GM12891 (cell line): ENCODE measurements at places on chromosomes 1 and 21.

GRCh38 chr1:160884579-160884978, 401 bp downstream of the ITLN1 start:
- DNase-seq, result no peak

GRCh38 chr1:227828786-227829185, 13.3 kb downstream of the PRSS38 start:
- no peak for DNase-seq

DNA sequence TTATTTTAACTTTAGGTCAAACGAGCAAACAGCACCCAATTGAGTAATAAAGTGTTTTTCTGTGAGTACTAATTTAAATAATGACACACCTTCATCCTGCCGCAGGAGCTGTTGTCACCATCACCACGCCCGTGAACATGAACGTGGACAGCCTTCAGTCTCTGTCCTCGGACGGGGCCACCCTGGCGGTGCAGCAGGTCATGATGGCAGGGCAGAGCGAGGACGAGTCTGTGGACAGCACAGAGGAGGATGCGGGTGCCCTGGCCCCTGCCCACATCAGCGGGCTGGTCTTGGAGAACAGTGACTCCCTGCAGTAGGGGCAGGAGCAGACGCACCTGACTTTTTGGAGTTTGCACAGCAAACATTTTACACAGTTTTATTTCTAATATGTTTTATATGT, 45.9 kb downstream of the CBS start:
- no peak for DNase-seq

GRCh38 chr1:203059485-203059884, 26.3 kb downstream of the MYOG start:
- DNase-seq, result no peak

DNA sequence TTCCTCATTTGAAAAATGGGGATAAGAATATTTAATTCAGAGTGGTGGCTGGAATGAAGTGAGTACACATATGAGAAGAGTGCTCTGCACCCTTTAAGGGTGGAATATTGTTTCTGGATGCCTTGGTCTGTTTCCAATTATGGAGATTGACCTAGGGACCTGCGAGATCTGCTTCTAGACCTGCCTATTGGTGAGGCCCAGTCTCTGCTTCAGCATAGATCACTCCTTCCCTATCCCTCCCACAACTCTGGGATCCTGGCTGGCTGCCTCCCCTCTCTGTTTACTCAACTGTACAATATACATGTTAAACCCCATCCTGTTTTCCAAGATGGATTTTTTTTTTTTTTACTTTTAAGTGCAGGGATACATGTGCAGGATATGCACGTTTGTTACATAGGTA, 6.4 kb upstream of the LDLRAD1 start:
- no peak for DNase-seq

- DNase-seq, result no peak
These were observed 62.3 kb downstream of the GPR137B start for GRCh38 chr1:236204656-236205055.

GRCh38 chr1:210938416-210938925, 195.5 kb downstream of the KCNH1 start:
- DNase-seq, result no peak

DNA sequence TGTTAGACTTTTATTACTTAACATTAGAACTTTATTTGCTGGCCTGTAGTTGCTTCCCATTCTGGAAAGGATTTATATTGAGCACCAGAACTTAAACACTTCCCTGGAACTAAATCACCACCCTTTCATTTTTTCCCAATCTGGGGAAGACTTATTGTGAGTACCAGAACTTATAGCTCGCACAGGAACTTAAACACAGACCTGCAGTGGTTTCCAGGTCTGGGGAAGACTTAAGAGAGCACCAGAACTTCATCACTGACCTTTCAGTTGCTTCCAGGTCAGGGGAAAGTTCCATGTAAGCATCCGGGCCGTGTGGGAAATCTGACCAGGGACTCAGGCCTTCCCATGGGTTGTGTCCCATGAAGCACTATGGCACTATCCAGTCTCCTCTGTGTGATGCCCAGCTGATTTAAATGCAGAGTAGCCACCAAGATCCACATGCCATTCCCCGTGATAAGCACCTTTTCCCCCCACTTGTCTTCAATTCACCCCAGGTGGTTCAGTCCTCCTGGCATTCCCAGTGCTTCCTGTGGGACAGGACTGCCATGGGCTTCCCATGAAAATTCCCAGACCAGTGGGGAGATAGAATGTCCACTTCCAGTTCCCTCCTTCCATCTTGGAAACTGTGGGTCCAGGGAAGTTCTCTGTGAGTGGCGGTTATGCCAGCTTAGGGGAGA, 48.9 kb downstream of the C4BPA start:
- no peak for DNase-seq

GRCh38 chr21:45921917-45922316, 59.7 kb upstream of the COL6A1 start:
- no peak for DNase-seq

GRCh38 chr21:46620846-46621245, 14.6 kb upstream of the PRMT2 start:
- DNase-seq, result no peak

DNA sequence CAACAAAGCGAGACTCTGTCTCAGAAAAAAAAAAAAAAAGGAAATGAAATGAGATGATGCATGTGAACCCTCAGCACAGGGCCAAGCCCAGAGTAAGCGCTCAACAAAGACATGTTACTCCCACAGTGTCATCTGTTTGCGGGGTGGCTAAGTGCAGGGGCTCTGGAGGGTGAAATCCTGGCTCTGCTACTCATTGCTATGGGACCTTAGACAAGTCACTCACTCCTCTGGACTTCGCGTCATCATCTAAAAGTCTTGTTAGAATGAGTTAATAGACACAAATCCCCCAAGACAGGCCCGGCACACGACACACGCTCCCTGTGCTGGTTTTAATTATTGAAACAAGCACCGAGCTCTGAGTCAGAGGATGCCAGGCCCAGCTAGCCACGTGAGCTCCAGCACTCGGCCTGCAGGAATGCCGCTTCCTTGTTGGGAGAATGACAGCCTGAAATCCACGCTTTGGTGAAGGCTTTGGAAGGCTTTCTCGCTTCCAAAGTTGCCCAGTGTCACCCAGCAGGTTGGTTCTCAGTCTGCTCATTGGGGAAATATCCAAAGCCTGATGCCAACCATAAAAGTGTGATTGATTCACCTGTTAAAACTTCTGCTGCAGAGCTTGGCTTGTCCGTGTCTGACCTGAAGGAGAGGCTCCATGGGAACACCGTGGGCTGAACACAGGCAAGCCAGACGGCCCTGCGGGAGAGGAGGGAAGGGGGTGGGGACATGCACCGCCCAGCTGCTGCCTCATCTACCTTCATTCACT, 36.7 kb upstream of the TARDBP start:
- DNase-seq, result no peak

- DNase-seq, result no peak
These were observed 98.2 kb downstream of the RGL1 start for GRCh38 chr1:183903101-183903500.

GRCh38 chr1:180249725-180250498, 19.8 kb downstream of the LHX4 start:
- DNase-seq, result no peak

GRCh38 chr1:118335331-118335732, 150.3 kb upstream of the SPAG17 start:
- DNase-seq, result no peak

- DNase-seq, result no peak
These were observed 1.3 kb downstream of the C8B start for GRCh38 chr1:56964349-56965017.

DNA sequence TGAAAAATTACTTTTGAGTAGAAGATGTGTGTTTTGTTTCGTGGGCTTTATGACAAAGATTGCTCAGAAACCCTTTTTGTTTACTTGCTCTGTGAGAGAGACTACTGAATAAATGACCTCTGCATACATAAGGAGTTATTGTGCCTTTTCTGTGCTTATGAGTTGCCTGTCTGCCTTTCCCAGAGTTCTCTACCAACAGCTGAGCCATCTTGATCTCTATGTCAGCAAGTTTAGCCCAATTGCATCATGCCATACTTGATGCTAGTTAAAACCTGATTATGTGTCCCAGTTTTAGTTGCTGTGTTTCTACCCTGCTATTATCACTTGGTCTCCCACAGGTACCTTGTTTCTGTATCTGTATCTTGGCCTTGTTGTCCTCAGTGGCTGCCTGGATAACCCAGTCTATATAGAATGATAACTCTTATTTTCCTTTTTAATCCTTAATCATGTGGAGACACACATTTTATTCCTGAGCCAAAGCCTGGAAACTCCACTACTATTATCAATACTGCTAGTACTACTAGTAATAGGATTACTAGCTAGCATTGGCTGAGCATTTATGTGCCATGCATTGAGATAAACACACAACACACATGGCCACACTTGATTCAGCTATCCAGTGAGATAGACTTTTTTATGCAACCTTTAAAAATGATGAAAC, 28.7 kb upstream of the GNG12 start:
- no peak for DNase-seq

GRCh38 chr1:62484824-62485468, 48.1 kb downstream of the USP1 start:
- no peak for DNase-seq

- no peak for DNase-seq
These were observed 26.6 kb upstream of the CASZ1 start for GRCh38 chr1:10823000-10823401.

DNA sequence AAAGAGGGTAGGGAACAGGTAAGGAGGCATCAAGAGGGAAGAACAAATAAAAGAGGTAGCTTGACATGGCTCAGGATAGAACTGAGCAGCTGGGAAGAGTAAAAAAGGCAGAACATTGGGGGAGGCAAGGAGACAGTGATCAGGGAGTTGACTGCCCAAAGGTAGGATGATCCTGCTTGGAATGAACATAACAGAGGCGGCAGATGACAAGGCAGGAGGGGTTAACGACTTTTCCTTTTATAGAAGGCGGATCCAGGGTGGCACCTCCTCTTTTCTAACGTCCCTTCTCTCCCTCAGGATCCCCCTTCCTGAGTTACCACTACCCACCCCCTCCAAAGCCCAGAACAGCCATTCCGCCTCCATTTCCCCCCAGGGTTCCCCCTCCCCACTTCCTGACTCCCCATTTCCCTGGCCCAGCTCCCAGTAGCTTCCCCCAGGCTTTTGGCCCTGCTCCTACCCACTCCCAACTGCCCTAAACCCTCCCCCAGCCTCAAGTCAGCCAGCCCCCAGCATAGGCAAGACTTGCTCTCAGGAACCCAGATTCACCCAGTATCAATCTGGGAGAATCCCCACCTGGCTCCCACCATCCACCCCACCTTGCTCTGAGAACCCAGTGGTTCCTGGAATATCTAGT, 769 bp upstream of the ADAMTS4 start:
- no peak for DNase-seq

GRCh38 chr1:32336591-32336932, 529 bp upstream of the MARCKSL1 start:
- DNase-seq, result no peak

GRCh38 chr1:32891630-32892029, 5.3 kb downstream of the HPCA start:
- DNase-seq, result no peak

DNA sequence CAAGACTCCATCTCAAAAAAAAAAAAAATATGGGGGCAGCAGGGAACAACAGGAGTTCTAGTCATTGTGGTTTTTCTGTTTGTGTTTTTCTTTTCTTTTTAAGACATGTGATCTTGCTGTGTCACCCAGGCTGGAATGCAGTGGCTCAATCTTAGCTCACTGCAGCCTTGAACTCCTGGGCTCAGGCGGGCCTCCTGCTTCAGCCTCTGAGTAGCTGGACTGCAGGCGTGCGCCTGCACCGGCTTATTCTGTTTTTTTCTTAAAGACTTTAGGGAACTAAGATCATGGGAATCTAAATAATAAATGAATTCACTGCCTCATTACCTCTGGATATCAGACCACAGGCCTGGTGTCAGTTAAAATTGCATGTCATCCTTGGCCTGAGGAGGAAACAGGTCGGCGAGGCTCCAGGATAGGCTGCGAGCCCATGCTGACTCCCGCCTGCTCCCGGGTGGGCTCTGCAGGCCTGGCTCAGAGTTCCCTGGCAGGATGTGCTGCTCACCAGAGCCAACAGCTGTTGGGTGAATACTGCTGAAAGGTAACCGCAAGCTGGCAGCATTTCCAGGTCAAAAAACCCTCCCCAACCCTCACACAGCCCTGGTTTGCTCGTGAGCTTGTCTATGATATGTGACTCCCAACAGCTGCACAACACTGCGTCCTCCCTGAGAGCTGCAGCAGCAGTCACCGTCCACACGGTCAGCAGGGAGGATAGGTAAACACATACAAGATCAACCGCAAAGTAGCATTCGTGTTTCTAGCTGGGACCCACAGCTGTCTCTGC, 58.1 kb downstream of the SCCPDH start:
- no peak for DNase-seq

DNA sequence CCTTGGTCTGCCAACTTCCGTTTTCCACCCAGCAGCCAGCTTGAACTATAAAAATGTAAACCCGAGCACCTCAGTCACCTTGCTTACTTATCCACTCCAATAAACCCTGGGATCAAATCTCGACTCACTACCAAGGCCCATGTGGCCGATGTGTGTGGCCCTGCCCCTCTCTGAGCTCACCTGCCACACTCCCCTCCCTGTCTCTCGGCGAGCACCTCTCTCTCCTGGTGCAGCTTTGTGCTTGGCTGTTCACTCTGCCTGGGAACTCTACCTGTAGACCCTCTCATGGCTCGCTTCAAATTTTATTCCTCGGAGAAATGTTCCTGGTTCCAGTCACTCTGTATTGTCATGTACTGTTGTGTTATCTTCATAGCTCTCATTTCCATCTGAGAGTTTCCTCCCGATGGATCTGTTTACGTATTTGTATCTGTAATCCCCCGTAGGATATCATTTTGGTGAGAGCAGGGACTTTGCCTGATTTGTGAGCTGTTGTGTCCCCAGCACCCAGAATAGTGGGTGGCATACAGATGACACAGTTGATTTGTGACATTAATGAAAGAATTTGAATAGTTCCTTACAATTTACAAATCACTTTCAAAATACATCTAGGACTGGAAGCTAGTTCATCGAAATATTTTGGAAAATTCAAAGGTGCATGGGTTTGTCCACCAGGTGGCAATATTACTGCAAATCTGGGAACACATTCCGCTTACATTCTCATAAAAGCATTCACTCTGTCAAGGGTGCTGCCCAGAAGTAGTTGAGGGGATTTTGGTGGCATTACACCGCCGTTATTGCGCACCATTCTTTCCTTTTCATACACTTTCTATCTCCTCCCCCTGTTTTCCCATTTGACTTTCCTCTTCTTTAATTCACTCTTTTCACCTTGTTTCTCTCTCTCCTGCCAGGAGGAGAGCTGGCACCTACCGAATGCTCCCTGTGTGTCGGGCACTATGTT, 95.3 kb downstream of the ABCA4 start:
- no peak for DNase-seq

GRCh38 chr1:153277852-153278251, 18.4 kb downstream of the LORICRIN start:
- no peak for DNase-seq
